ENCODE measurements at places on chromosomes 12 and 14. TPM values are rescaled to one million over a fixed set of nuclear protein-coding genes. Genes with fewer than 3 reads are reported as not detected.

DNA sequence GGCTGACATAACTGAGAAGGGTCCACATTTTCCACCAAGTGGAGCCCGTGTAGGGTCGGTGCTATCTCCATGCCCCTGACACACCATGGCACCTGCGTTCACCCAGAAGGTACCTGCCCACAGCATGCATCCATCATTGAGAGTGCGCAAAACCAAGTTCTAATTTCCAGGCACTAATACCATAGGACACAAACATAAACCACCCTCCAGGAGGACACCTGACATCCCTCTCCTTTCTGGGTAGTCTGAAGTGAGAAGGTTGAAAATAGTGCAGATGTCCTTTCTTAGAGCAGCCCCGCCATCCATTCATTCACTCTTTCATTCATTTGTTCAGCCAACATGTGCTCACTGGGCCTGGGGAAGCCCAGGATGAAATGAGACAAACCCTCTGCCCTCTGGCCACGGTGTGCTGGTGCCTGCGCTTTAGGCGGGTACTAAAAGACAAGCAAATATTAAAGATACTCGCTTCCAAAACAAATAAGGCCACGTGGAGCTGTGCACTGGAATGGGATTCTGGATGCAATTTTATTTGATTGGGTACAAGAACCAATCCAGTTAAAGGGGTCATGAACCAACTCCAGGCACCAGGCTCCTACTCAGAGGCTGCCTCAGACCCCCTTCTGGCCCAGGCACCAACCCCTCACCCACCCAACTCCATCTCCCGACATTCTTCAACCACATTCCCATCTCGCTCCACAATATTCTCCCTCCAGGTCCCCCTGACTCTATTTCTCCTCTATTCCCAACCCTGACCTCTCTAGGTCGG, 1.2 kb downstream of the TTC7B start:
- DNase-seq = no peak

DNA sequence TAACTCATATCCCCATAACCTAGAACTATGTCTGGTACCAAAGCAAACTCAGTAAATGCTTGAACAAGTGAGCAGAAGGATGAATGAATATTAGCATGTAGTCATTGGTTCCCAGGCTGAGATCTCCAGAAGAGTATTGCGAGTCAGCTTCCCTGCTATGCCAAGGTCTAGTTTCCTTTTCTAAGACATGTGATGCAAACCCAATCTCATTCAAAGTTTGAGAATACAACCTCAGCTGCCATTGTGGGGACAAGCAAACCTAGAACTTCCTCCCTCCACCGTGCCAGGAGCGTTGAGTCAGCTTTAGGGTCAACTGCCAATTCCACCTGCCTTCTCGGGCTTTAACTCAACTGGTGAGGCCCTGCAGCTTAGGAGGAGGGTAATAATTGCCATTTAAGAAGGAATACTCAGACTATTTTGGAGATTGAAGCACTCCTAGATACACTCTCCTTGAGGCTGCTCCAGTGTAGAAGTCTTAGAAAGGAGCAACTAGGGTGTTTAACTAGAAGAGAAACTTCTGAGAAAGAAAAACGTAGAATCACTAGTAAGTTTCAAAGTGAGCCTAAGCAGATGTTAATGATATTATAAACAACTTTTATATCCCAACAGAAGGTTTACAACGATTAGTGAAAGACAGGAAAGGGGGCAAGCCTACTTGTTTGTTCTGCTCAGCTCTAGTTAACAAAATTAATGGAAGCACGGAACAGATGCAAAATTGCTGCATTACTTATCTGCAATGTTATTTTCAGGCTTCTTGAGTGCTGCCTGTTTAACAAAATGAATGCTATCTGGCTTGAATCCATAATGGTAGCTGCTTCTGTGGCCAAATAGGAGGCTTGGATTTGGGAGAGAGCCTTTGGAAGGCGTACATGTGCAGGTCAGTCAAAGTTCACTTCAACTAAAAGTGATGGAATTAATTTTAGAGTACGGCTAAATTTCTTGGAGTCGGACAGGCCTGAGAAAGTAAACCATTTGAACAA, 96.9 kb downstream of the HELB start:
- DNase-seq = no peak

RAB15 gene
- 4.8 TPM for total RNA-seq

DNA sequence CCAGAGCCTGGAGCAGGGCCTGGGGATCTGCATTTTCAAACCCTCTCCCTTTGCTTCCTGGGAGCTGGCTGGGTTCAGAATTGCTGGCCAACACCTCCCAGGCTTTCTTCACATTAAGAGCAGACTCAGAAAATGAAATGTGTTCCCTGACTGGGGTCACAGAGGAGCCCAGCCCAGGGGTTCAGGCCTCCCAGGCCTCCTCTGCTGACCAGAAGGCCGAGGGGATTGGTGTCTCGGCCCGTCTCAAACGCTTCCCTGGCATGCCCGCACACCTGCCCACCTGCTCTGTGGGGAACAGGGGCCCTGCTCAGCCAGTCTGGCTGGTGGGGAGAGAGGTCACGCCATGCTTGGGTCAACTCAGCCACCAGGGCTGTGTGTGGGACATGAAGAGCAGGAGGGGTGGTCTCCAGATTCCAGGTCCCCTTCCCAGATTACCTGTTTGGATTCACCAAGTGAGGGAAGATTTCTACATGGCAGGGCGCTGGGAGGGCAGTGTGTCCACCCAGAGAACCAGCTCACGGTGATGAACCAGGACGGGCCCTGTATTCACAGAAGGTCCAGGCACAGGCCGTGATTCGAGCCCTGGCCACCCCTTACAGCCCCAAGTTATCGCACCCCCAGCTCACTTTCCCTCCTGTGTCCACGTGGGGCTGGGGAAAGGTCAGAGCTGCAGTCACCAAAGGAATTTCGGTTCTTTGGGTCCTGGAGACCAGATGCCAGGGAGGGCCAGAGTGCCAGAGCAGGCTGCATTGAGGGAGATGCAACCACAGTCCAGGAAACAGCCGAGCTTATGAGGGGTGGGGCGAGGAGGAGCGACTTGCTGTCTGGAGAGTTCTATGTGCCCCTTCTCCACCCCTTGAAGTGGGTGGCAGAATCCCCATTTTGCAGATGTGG, 55.2 kb upstream of the RIN3 start:
- no peak for DNase-seq

TGM1 gene
- total RNA-seq = 3.4 TPM

GRCh38 chr14:105938055-105938863, 411.9 kb downstream of the TMEM121 start:
- no peak for DNase-seq

GRCh38 chr12:105378911-105379310, 48.4 kb downstream of the C12orf75 start:
- DNase-seq = no peak

EPYC gene
- total RNA-seq = not detected

- DNase-seq = no peak
These were observed 18.2 kb downstream of the ALDH2 start for GRCh38 chr12:111784953-111785352.

DNA sequence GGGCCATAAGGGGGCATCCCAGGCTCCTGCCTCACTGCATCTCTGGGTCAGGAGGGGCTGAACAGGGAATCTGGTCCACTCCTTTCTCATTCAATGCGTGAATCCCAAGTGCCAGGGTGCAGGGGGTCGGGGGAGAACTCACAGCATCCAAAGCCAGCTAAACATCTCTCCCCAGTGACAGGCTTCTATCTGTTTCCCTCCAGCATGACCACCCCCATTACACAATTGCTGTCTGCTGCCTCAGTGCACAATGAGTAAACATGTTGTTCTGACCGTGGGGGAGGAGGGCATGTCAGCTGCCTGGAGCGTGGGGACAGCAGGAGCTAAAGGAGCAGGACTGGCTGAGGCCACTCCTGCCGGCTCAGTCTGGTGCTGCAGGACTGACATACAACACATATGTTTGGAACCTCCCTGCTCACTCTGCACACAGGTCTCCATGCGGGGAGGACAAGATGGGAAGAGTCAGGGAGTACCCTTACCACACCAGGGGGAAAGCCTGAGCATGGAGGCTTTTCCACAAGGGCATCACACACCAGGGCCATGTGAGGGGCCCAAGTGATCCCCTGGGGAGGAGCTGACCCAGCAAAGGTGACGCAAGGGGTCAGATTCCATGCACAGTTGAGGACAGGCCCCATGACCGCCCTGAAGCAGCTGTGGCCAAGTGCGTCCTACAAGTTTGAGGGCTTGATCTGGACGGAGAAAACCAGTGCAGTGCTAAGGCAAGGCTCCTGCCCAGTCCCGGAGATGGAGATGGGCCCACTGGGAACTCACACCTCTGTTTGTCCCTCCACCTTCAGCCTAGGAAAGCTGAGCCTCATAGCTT, 1.4 kb downstream of the TNS2 start:
- no peak for DNase-seq

DNA sequence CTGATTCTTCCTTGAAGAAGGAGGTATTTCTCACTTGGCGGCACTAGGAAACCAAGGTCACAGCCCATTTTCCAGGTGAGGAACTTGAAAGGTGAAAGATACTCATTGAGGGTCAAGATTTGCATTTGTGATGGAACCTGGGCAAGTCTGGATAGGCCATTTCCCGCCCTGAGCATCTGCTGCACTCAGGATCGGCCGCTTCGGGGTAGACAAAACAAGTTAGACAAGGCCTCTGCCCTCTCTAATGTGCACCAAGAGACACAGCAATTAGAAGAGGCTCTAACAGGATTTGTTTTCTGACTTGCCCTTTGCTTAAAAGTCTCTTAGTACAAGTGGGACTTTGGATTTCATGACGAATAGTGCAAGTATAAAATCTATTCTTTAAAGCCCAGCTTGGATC, 167.2 kb downstream of the KTN1 start:
- no peak for DNase-seq

DNA sequence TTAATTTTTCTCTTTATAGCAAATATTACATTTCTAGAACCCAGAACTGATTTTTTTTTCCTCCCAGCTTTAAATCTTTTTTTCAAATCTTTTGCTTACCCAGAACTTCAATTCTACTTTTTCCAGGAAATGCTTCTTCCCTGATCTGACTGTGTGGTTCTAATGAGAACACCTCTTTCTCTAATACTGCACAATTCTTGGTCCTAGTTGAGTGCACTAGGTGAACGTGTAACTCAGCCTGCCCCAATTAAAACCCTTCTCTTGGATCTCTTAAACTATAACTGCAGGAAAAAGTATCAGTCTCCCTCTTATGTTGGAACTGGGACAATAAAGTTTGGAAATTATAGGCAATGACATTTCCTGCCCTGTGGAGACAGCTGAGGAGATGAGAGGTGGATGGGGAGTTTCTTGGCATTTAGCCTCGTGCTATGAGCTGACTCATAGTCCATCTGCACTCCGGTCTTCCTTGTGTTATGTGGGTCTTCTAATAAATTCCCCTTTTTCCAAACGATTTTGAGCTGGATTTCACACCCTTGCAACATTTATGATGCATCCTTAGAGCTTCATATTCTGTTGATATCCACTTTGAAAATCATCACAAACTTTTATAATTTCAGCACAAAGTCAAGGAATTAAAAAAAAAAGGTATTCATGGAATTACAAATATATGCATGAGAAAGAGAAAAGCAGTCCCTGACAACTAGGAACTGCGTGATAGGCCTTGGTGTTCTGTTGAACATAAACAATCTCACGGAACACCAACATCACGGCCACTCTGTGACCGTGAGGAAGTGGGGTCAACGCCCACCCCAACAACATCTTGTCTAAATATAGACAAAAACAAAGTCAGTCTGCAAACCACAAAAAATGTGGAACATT, 52.4 kb downstream of the BRMS1L start:
- no peak for DNase-seq

KERA gene
- total RNA-seq = not detected

ADGRD1 gene
- 0.67 TPM for total RNA-seq

DNA sequence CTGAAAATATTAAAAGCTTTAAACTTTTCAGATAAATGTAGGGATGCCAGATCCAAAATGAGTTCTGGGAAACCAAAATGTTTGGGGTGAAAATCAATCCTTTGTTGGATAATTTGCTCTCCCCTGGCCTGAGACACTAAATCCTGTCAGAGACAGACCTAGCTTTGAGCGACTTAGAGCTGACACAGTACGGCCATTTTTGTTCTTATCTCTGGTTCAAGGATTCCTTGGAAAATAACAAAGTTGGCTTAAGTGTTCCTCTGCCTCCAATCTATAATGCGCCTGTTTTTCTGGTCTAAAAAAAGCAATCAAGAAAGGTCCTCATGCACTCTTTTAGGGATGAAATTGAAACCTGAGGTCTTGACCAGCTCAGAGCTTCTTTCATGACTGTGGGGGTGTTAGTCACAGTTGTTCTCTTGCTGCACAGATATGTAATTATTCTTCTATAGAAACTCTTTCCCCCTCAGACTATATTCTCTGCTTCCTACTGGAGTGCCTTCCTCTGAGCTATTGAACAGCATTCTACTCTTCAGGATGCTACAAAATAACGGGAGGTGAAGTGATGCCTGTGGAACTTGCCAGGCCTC, 52.3 kb upstream of the EGLN3 start:
- DNase-seq = no peak

- DNase-seq = peak; percentile 27
These were observed 28.4 kb upstream of the MON2 start for GRCh38 chr12:62438098-62438692.

DNA sequence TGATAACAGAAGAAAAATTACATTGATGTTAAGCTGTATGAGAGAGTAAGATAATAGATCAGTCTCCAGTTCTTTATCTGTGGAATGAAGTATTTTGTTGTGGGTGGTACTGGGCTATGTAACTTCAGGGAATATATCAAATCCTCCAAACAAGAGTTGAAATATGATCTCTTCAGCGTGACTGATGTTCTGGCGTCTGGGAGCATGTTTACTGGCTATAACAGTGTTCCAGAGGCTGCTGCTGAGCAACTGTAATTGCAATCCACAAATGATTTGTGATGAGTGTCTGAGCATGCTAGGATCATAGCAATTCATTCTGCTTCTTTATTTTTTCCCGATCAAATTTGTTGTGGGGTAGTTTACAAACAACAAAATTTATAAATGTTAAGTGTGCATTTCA, 18.6 kb upstream of the CCDC198 start:
- no peak for DNase-seq

- peak; percentile 73 for DNase-seq
These were observed 10.0 kb upstream of the SMARCD1 start for GRCh38 chr12:50074936-50075807.

PPP1R36 gene
- total RNA-seq = not detected

GLS2 gene
- 2.8 TPM for total RNA-seq

GPR84 gene
- 0.99 TPM for total RNA-seq

GRCh38 chr12:12881151-12881909, 10.0 kb upstream of the GPRC5A start:
- DNase-seq = no peak

KIF26A gene
- total RNA-seq = 4.7 TPM

Measured in T-helper 17 cell (primary cell).